Stomach (tissue), 19 donors: ENCODE measurements at places on chromosomes 12 and 14.

- peaks cover 24% of the 10 kb centered on the region for H3K4me1 ChIP-seq
- DNase-seq, result no peak
- H3K4me3 ChIP-seq, result no peak overlapping the region
- H3K27me3 ChIP-seq, result no peaks in the 10 kb centered on the region
- H3K36me3 ChIP-seq, result no peaks in the 10 kb centered on the region
These were observed 21.6 kb upstream of the MED13L start for GRCh38 chr12:116299064-116299463.

- H3K4me3 ChIP-seq, result no peak overlapping the region
- H3K4me1 ChIP-seq, result no peaks in the 10 kb centered on the region
- H3K36me3 ChIP-seq, result no peaks in the 10 kb centered on the region
- DNase-seq, result no peak
These were observed 61.2 kb downstream of the SLC38A6 start for GRCh38 chr14:61042220-61042619.

- H3K4me1 ChIP-seq, result no peaks in the 10 kb centered on the region
- no peak overlapping the region for H3K4me3 ChIP-seq
- no peaks in the 10 kb centered on the region for H3K36me3 ChIP-seq
- no peaks in the 10 kb centered on the region for H3K27me3 ChIP-seq
- no peak overlapping the region for H3K27ac ChIP-seq
These were observed 908.6 kb downstream of the TRHDE start for GRCh38 chr12:73180734-73181133.

- no peak overlapping the region for H3K4me3 ChIP-seq
- no peaks in the 10 kb centered on the region for H3K36me3 ChIP-seq
- H3K27me3 ChIP-seq, result no peaks in the 10 kb centered on the region
- H3K4me1 ChIP-seq, result no peaks in the 10 kb centered on the region
- no peak for DNase-seq
These were observed 43.4 kb downstream of the PPP2R5E start for GRCh38 chr14:63499701-63500250.

DNA sequence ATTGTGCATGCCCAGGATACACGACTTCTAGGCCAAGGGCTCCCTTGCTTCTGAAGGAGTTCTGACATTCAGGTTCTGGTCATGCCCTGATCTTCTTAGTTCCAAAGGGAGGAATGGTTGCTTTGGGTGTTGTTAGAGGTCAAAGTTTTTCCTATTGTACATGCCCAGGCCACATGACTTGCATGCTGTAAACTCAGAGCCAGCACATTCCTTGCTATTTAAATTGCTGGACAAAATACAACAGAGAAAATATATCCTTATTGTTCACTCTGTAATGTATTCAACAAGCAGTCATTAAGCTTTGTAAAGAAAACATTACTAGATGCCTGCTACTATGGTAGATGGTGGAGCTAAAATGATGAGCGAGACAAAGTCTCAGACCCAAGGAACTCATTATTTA is 71.2 kb upstream of the COCH start:
- H3K27me3 ChIP-seq, result no peaks in the 10 kb centered on the region
- no peaks in the 10 kb centered on the region for H3K4me1 ChIP-seq
- no peak overlapping the region for H3K27ac ChIP-seq
- no peak for DNase-seq
- H3K4me3 ChIP-seq, result no peak overlapping the region

DNA sequence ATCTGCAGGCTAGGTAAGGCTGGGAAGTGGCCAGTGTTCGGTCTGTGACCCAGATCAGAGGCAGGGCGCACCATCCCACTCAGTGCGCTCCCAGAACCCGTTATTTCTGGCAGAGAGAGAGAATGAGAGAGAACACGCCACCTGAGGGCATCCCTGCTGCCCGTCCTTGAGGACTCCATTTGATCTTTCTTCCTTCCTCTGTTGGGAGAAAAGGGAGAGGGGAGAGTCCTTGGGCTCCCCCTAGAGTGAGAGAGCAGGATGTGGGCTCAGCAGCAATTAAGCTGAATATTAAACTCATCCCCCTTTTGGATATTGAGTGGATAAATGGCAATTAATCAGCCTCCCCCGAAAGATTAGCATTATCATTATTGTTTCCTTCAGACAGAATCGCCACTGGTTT is 70.6 kb downstream of the IFT43 start:
- DNase-seq, result no peak
- no peaks in the 10 kb centered on the region for H3K4me1 ChIP-seq
- H3K4me3 ChIP-seq, result no peak overlapping the region
- no peaks in the 10 kb centered on the region for H3K27me3 ChIP-seq
- H3K27ac ChIP-seq, result no peak overlapping the region

DNA sequence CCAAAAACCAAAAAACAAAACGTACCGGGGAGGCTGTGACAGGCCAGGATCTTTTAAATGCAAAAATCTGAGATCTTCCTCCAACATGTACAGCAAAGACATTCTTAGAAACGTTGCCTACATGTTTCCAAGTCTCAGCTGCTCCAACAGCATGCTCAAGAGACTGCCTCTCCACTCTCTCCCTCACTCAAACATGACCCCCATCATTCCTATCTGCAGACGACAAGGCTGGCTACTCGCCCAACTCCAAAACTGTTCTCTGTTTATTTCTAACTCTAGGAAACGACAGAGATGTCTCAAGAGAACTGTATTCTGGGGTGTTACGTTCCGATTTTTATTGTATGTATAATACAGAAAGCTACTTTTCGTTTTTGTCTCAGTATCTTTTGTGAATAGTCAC is 57.5 kb upstream of the TMCC3 start:
- H3K27ac ChIP-seq, result no peak overlapping the region
- H3K4me1 ChIP-seq, result peaks cover 20% of the 10 kb centered on the region
- no peaks in the 10 kb centered on the region for H3K36me3 ChIP-seq

GRCh38 chr14:25400607-25401206 is 350.8 kb upstream of the STXBP6 start:
- H3K4me3 ChIP-seq, result no peak overlapping the region
- peak; percentile 57 for DNase-seq
- H3K36me3 ChIP-seq, result no peaks in the 10 kb centered on the region
- no peaks in the 10 kb centered on the region for H3K4me1 ChIP-seq
- no peak overlapping the region for H3K27ac ChIP-seq
- no peaks in the 10 kb centered on the region for H3K27me3 ChIP-seq
